ENCODE measurements at places on chromosomes 16 and 17.

DNA sequence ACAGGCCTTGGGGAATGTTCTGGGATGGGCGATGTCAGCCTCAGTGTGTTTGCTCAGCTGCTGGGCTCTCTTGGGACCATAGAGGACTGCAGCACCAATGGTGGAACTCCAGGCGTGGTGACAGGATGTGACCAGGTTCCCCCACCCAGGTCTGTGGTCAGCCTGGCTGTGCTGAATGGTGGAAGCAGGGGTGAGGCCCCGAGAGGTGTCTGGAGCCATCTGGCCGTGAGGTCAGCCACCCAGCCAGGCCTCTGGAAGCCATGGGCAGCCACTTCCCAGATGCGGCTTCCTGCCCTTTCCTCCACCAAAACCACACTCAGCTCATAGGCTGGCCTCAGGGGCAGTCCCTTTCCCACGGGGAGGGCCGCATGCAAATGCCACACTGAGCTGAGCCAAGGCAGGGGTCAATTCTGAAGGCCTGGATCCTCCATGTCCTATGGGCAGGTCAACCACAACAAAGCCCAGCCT is 7.8 kb upstream of the MAPK7 start:
- peak; percentile 78 for DNase-seq

DNA sequence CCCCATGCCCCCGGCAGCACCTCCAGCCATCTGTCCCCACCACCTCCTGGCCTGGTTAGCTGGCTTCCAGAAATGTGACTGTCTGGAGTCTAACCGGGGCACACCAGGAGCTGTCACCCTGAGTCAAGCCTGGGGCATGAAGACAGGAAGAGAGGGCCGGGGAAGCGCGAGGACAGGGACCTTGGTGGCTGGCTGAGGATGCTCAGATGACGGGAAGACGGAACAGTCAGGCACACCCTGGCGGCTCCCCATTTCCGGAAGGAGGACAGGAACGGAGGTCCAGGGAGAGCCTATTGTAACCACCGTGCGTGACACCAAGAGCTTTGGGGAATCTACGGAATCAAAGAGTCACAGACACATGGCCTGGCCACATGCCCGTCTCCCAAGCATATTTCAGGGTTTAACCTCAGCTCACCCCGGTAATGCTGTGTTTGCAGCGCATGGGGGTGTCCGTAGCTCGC is 51.7 kb downstream of the SDK2 start:
- no peak for DNase-seq

- peak; percentile 54 for DNase-seq
Observed at GRCh38 chr17:47945080-47945479, 3.7 kb downstream of the PNPO start.

- DNase-seq = no peak
Observed at GRCh38 chr16:79599256-79599836, 1.2 kb downstream of the MAF start.

- DNase-seq = peak; percentile 50
Observed at GRCh38 chr16:58128711-58129096, 477 bp downstream of the CFAP20 start.

DNA sequence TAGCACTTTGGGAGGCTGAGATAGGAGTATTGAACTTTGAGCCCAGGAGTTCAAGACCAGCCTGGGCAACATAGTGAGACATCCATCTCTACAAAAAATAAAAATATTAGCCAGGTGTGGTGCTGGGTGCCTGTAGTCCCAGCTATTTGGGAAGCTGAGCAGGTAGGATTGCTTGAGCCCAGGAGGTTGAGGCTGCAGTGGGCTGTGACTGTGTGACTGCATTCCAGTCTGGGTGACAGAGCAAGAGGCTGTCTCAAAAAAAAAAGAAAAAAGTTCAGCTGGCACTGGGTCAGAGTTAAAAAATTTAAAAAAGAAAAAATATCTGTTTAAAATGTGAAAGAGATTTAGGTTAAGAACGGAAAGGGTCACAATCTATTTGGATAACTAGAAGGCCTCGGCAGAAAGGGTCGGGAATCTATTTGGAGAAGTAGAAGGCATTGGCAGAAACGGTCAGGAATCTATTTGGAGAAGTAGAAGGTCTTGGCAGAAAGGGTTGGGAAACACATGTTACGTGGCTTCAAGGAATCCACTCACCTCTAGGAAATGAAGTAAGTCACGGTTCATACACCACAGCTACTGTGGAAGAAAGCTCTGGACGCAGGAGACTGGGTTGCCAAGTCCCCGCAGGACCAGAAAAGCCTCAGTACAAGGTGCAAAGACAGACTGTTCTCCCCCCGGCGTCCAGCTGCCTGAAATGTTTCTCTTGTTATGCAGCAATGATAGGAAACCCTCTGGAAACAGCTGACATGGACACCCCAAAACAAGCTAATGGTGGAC is 25.3 kb downstream of the LMF1 start:
- no peak for DNase-seq

- DNase-seq = no peak
Observed at GRCh38 chr17:80770881-80771611, 220.6 kb upstream of the CHMP6 start.

GRCh38 chr16:814974-815373 is 14.4 kb upstream of the GNG13 start:
- DNase-seq = peak; percentile 17

DNA sequence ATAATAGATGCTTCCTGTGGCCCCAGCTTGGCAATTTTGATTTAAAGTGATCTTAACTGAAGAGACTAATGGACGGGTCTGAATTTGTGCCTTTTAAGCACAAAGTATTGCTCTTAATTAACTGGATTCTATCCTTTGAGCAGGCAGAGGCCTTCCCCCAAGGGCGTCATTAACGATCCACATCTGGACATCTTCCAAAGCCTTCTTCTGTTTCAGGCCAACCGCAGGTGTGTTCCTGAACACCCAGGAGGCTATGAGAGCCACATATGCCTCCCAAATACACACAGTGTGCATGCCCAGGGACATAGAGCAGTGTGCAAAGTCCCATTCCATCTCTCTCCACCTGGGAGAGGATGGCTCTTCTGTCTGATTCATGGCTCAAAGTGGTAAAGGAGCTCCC is 42.3 kb downstream of the MAPT start:
- DNase-seq = no peak

- peak; percentile 24 for DNase-seq
Observed at GRCh38 chr16:4572715-4573114, 16.6 kb downstream of the C16orf96 start.

GRCh38 chr16:17471719-17472461 is 1.1 kb upstream of the XYLT1 start:
- DNase-seq = no peak

GRCh38 chr16:3465911-3466584 is 22.6 kb downstream of the NAA60 start:
- DNase-seq = no peak

- DNase-seq = no peak
Observed at GRCh38 chr17:74404789-74405188, 27.1 kb upstream of the GPRC5C start.

DNA sequence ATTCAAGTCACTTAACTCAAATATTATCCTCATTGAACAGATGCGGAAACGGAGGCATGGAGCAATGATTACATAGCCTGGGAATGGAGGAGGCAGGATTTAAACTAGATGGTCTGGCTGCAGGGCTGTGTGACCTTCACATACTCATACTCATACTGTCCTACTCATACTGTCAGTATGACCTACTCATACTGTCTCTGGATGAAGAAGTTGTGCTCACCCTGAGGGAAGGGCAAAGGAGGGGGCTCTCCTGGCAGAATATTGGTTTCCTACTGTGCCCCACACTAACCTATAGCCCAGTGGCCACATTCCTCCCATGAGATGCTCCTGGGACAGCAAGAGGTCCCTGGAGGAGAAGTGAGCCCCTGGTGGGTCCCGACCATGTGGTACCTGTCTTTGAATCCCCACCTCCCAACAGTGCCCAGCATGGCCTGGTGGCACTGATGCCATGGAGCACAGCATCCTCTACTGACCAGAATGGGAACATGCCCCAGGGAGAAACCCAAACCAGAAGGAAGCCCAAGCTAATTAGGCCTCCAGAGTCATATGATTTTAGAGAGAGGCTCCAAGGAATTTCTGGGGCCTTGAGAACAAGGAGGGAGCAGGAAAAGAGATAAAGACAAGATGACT is 197.3 kb upstream of the SDK2 start:
- DNase-seq = no peak

DNA sequence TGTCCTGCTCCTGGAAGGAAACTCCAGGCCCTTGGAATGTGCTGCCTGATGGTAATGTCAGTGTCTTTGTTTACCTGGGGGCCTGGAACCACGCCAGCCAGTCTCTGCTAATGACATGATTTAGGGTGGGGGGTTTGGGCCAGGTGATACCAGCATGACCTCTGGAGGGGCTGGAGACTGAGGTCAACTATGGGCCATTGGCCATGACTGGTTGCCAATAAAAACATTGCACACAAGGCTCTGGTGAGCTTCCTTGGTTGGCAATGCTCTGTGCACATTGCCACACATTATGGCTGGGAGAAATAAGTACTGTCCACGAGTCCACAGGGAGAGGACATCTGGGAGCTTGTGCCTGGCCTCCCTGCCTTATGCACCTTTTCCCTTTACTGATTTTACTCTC is 52.5 kb downstream of the LITAF start:
- DNase-seq = no peak

DNA sequence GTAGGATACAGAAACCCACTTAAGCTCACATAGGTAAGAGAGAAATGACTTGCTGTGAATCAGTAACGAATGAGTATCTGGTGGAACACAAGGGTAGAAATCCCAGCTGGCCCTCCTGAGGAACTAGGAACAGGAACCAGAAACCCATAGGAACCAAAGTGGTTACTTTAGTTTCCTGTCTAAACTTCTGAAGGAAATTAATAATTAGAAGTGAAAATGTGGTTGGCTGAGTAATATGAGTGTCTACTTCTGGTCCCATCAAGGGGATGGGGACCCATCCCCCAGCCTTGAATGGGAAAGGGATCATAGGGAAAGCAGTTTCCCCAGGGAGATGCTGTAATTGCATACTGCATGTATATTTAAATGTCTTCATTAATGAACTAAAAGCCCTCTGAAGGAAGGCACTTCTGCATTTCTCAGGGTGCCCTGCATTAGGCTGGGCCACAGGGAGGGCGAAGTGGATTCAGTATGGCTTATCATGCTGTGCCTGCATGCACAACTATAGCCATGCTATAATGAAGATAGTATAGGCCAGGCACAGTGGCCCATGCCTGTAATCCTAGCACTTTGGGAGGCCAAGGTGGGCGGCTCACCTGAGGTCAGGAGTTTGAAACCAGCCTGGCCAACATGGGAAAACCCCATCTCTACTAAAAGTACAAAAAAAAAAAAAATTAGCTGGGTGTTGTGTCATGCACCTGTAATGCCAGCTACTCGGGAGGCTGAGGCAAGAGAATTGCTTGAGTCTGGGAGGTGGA is 45.6 kb downstream of the CYB5B start:
- DNase-seq = peak; percentile 88

DNA sequence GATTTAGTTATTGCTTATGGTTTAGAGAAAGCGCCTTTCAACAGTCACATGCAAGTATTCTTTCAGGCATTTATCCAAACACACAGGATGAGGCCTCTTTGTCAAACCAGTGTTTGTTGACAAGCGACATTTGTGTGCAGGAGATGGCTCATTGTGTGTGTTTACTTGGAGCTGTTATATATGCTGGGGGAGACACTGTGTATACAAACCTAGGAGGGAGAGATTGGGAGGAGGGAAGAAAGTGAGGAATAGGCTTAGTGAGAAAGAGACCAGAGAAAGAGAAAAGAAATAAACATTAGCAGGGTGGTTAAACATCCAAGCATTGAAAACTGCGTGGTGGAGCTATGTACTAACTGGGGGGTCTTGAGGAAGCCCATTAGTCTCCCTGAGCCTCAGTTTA is 437.6 kb downstream of the MAF start:
- DNase-seq = no peak

DNA sequence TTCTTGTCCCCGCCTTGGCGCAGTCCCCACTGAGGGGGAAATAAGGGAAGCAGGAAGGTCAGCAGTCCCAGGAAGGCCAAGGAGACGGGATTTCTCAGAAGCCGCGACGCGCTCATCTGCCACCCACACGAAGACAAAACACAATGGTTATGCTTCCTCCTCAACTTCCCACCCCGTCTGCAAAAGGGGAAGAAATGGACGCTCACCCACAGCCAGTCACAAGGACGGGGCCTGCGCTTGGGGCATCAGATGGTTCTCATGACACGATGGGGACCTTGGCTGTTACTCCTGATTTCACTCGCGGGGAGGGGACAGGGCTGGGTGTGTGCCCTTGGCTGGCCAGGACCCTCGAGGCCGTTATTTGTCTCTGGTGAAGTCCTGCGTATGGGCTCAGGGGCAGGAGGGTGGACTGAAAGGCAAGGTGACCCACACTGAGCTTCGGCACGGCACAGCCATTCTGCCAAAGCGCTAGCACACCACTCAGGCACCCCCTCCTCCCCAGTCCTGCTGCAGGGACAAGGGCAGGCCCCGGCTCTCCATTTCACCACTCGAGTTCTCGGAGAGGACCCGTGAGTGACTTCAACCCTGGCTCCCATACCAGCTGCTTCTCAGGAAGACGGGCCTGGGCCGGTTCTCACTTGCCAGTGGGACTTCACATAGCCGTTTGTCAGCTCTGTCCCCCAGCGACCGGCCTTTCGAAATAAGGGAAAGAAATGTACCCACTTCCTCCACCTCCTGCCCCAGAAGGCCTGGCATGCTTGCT is 84.5 kb downstream of the ABR start:
- DNase-seq = no peak

DNA sequence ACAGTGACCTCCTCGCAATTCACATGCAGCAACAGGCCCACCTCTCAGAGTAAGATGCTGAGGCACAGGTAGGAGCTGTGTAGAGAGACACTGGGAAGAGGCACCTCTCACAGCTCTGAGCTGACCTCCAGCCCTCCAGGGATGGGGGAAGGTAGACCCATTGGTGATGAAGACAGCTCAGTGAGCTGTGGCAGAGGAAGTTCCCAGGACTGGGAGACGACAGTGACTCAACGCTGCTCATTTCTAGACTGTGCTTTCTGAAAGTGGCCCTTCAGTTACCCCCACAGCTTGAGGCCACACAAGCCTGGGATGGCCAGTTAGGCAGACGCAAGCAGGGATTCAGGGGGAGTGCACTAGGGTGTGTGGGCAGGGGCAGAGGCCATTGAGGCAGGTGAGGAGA is 2073.2 kb downstream of the TP53TG3F start:
- no peak for DNase-seq

DNA sequence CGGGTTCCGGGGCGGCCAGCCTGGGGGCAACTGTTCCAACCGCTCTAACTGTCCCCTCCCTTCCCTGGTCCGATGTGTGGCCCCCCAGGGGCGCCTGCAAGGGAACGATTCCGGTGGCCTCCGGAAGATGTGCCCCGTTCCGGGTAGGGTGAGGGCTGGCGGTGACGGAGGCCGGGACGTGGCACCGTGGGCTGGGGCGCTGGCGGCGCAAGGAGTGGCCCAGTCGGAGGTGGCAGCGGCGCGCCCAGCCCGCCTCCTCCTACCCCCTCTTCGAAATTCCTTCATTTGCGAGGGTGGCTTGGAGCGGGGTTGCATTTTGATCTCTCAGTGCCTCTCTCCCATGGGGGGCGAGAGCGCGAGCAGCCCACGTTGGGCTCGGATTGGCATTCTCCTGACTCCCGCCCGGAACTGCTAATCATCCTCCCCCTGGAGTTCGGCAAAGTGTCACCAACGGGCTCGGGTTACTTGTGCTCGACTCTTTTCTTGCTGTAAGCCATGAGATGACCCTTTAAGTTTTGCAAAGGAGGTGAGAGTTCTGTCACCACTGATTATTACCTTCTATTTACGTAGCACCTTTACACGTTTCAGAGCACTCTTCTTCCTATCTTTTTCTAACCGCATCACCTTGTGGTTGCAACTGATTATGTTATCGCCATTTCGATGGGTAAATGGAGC is 622 bp downstream of the NDEL1 start:
- DNase-seq = peak; percentile 64

- peak; percentile 81 for DNase-seq
Observed at GRCh38 chr16:4309833-4310266, 6.0 kb upstream of the GLIS2 start.

GRCh38 chr17:59652119-59652518 is 32.4 kb downstream of the CLTC start:
- no peak for DNase-seq

Data from GM12865 (cell line).